Ovary (tissue), 10 donors: ENCODE measurements at places on chromosomes 3 and 15. TPM values are rescaled to one million over a fixed set of nuclear protein-coding genes. Genes with fewer than 3 reads are reported as not detected.

DNA sequence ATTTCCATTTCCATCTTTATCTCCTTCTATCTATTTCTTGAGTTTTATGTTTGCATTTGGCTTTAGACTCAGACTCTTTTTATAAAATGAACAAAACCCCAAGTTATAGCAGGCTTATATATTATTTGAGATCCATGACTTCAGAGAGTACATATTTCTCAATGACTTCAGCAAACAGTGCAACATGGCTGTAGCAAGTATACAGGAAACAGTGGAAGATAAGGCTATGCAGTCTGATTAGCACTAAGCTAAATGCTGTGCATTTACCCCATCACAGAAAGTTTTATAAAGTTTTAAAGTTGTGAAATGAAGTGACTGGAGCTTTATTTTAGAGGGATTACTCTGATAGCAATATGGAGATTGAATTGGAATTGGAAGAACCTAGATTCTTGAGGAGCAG, 463.5 kb upstream of the TGFBR2 start:
- no peak overlapping the region for H3K27ac ChIP-seq
- no peaks in the 10 kb centered on the region for H3K36me3 ChIP-seq
- no peaks in the 10 kb centered on the region for H3K4me1 ChIP-seq
- H3K4me3 ChIP-seq: no peak overlapping the region

DNA sequence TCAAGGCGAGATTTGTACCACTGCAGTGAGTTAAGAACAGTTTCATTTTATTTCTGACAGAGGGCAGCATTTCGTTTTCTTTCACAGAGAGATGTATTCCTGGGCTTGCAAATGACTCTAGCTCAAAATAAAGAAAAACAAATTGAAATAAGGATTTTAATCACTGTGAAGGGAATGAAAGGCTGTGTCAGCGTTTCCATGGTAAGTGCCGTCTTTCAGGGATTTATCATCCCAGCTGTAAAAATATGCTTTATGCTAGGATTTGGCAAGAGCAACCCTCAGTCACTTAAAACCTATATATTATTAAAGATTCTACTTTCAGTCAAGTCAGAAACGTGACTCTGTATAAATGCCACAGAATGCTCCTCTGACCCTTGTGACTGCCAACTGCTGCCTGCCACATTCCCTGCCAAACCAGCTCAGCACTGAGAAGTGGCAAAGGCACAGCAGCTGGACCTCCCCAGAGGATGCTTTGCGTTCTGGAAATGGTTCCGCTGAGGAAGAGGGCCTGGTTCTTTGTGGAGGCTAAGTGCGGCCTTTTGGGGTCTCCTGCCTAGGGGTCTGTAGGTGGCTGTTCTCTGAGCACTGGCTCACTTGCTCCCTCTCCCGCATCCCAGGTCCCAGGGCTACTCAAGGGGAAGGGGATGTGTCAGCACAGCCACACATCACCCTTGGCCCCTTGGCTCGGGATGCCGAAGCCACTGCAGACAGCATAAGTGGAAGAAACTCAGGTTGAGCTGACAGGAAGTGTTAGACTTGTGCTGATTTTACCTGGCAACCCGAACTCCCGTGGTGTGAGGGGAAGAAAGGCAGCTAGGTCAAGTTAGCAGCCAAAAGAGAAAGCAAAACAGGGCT, 56.6 kb upstream of the POMGNT2 start:
- no peaks in the 10 kb centered on the region for H3K27me3 ChIP-seq
- DNase-seq: no peak
- H3K4me3 ChIP-seq: no peak overlapping the region
- no peaks in the 10 kb centered on the region for H3K36me3 ChIP-seq
- no peak overlapping the region for H3K27ac ChIP-seq
- no peaks in the 10 kb centered on the region for H3K4me1 ChIP-seq

The C2CD4A gene
- not detected for polyA plus RNA-seq

- no peak overlapping the region for H3K27ac ChIP-seq
- DNase-seq: no peak
- no peaks in the 10 kb centered on the region for H3K36me3 ChIP-seq
Measured at GRCh38 chr15:39704689-39705088, 78.0 kb downstream of the FSIP1 start.

The ADPGK gene
- polyA plus RNA-seq: 25.5 TPM

DNA sequence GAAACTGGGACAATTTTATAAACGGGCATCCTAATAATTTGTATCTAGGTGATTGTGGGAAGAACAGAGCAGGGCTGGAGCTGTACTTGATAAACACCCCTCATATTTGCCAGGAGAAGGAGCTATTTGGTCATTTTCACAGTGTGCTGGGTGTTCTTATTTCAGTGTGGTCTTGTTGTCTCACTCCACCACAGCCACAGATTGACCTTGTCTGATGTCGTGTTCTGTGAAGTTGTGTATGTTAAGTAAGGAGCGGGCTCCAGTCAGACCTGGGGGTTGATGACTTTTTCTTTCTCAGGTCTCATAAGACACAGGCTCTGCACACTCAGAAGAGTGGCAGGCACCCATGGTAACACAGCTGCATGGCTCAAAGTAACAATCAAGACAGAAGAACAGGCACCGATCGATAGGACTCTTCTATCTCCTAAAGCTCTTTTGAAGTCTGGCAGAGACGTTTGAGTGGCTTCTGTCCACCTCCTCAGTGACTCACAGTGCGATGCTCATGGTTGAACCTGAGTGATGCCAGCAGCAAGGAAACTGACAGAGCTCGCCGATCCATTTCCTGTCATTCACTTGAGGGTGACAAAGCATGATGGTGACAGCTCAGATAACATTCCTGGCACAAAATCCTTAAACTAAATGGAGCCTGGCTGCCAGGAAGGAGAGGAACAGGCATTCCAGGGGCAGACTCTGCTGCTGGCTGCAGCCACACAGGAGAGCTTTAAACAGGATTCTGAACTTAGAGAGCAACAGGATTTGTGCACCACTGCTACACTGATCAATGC, 20.8 kb downstream of the DPH3 start:
- H3K27ac ChIP-seq: no peak overlapping the region
- no peak for DNase-seq
- H3K27me3 ChIP-seq: no peaks in the 10 kb centered on the region
- no peaks in the 10 kb centered on the region for H3K36me3 ChIP-seq
- no peak overlapping the region for H3K4me3 ChIP-seq

- H3K27me3 ChIP-seq: no peaks in the 10 kb centered on the region
- no peaks in the 10 kb centered on the region for H3K36me3 ChIP-seq
- H3K4me1 ChIP-seq: peaks cover 16% of the 10 kb centered on the region
- H3K27ac ChIP-seq: no peak overlapping the region
Measured at GRCh38 chr3:64945171-64945729, 257.4 kb upstream of the ADAMTS9 start.

- no peaks in the 10 kb centered on the region for H3K27me3 ChIP-seq
- H3K4me1 ChIP-seq: no peaks in the 10 kb centered on the region
- no peak overlapping the region for H3K4me3 ChIP-seq
Measured at GRCh38 chr3:44039006-44039405, 202.7 kb upstream of the TOPAZ1 start.

DNA sequence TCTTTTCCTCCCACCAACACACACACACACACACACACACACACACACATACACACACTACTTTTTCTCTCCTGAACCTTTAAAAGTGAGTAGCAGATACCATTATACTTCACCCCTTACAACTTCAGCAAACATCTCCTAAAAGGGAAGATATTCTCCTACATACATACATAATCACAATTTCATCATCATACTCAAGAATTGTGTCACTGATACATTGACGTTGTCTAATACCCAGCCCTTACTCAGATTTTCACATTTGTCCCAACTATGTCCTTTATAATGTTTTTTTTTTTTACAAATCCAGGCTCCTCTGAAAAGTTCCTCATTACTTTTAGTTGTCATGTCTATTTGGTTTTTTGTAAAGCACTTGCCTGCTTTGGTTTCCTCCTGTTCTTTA, 18.5 kb downstream of the ABHD6 start:
- no peak overlapping the region for H3K4me3 ChIP-seq
- H3K27me3 ChIP-seq: no peaks in the 10 kb centered on the region
- no peaks in the 10 kb centered on the region for H3K36me3 ChIP-seq
- no peak for DNase-seq
- H3K27ac ChIP-seq: no peak overlapping the region
- no peaks in the 10 kb centered on the region for H3K4me1 ChIP-seq

DNA sequence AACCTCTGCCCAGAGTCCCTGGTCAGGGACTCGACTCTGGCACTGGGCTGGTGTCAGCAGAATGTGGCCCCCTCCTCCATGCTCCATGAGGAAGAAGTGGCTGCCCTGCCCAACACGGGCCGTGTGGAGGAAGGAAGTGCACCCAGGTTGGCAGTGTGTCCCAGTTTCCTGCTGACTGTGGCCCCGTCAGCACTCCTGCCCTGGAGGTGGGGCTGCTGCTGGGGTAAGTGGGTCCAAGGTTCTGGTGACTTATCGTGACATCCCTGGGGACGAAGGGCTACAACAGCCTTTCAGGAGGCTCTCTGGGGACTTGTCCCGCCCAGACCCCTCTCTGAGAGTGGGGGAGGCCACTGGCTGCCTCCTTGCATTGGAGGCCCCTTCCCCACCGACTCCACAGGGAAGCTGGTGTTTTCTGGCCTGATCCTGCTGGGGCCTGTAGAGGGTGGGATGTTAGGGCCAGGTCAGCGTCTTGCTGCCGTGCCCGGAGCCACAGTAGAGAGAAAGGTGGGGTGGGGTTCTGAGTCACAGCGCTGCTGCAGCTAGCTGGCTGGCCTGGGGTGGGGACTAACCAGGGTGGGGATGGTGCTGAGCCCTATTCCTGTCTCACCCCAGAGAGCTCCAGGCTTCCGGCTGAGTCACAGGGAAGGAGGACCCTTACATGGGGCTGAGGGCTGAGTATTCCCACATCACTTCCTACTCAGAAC, 10.5 kb downstream of the SEMA4B start:
- no peaks in the 10 kb centered on the region for H3K4me1 ChIP-seq
- no peak overlapping the region for H3K4me3 ChIP-seq
- no peak overlapping the region for H3K27ac ChIP-seq
- H3K36me3 ChIP-seq: no peaks in the 10 kb centered on the region

The SIDT1 gene
- polyA plus RNA-seq: 1.3 TPM

DNA sequence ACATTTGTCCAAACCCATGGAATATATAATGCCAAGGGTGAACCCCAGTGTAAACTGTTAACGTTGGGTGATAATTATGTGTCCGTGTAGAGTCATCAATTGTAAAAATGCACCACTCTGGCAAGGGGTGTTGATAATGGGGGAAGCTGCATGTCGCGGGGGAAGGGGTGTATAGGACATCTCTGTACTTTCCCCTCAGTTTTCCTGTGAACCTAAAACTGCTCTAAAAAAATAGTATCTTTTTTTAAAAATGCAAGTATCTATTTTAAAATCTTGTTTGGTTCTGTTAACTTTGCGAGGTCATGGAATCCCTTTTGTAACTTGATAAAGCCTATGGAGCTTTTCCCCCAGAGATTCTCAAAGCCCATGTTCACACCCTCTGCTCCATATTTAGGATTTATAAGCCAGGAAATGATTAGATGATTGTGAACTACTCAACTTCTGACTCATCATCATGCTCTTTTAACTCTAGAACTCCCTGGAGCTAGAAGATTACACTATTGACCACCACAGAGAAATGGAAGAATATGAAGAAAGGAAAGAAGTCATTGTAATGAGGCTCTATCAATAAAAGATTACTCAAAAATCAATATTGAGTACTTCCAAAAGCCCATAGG, 56.1 kb upstream of the C3orf49 start:
- H3K27me3 ChIP-seq: no peaks in the 10 kb centered on the region
- no peak for DNase-seq
- no peak overlapping the region for H3K27ac ChIP-seq
- H3K4me1 ChIP-seq: no peaks in the 10 kb centered on the region

GRCh38 chr3:69113536-69113935, 8.9 kb downstream of the LMOD3 start:
- no peak for DNase-seq
- H3K27ac ChIP-seq: no peak overlapping the region

DNA sequence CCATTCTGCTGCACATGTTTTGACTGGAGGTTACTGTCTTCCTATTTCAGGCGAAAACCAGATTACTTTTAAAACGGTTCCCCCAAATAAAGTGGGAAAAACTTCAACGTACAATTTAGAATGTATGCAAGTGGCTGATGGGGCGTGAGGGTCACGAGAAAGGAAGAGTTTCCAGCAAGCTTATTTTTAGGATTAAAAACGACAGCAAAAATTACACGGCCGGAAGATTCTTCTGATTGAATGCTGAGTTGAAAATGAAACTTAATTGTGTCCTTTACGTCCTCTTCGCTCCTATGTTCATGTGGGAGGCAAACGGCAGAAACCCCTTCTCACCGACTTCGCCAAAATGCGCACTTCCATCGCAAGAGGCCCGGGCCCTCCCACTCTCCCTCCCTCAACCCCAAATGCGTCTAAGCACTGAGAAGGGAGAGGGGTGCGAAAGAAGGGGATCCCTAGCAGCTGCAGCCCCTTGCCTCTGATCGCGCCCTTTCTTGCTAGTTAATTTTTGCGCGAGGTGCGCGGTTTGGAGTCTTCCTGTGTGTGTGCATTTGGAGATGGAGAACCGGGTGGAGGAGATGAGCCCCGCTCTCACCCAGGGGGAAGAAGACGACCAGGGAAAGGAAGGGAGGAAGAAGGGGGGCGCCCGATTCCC, 656 bp downstream of the CD47 start:
- peaks cover 2% of the 10 kb centered on the region for H3K4me1 ChIP-seq
- H3K27ac ChIP-seq: peak overlapping the region; percentile 83
- H3K36me3 ChIP-seq: no peaks in the 10 kb centered on the region

The GPR149 gene
- not detected for polyA plus RNA-seq

The SLC27A2 gene
- 0.10 TPM for polyA plus RNA-seq

DNA sequence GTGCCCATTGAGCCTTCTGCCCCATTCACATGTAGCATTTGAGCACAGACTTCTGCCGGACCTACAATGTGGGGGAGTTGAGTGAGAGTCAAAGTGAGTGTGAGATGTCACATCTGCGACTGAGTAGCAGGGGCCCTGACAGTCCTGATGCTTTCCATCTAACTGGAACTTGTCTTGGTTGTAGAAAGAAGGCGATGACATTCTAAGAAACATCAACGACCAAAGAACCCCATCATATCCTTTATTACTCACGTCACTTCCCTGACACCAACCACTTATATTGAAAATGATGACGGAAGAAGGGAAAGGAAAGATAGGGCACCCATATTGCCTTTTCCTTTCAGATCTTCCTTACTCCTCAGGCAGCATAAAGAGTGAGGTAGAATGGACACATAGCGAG, 30.5 kb downstream of the SMAD3 start:
- H3K4me1 ChIP-seq: peaks cover 13% of the 10 kb centered on the region
- no peak for DNase-seq
- H3K4me3 ChIP-seq: no peak overlapping the region
- no peaks in the 10 kb centered on the region for H3K27me3 ChIP-seq
- no peak overlapping the region for H3K27ac ChIP-seq

The MASP1 gene
- 19.5 TPM for polyA plus RNA-seq

The GPR156 gene
- 1.2 TPM for polyA plus RNA-seq

- no peaks in the 10 kb centered on the region for H3K36me3 ChIP-seq
- H3K4me3 ChIP-seq: no peak overlapping the region
- H3K4me1 ChIP-seq: peaks cover 17% of the 10 kb centered on the region
- H3K27ac ChIP-seq: no peak overlapping the region
- H3K27me3 ChIP-seq: no peaks in the 10 kb centered on the region
- peak; percentile 29 for DNase-seq
Measured at GRCh38 chr15:33584797-33585196, 274.0 kb downstream of the RYR3 start.

The IL5RA gene
- polyA plus RNA-seq: 0.63 TPM

GRCh38 chr3:58003093-58003492, 5.1 kb upstream of the FLNB start:
- H3K4me1 ChIP-seq: peaks cover 2% of the 10 kb centered on the region
- no peaks in the 10 kb centered on the region for H3K36me3 ChIP-seq
- no peak overlapping the region for H3K27ac ChIP-seq
- no peak overlapping the region for H3K4me3 ChIP-seq
- no peak for DNase-seq

The BCL2A1 gene
- 2.0 TPM for polyA plus RNA-seq
